Thymus (tissue), 14 donors: ENCODE measurements at places on chromosomes 7 and 10. TPM values are rescaled to one million over a fixed set of nuclear protein-coding genes. Genes with fewer than 3 reads are reported as not detected.

ATOH7 gene
- polyA plus RNA-seq: 0.16 TPM

ACTA2 gene
- polyA plus RNA-seq: 285 TPM

NXPH1 gene
- polyA plus RNA-seq: 0.07 TPM

PPP1R9A gene
- 1.4 TPM for polyA plus RNA-seq

C10orf105 gene
- 0.68 TPM for polyA plus RNA-seq

DNA sequence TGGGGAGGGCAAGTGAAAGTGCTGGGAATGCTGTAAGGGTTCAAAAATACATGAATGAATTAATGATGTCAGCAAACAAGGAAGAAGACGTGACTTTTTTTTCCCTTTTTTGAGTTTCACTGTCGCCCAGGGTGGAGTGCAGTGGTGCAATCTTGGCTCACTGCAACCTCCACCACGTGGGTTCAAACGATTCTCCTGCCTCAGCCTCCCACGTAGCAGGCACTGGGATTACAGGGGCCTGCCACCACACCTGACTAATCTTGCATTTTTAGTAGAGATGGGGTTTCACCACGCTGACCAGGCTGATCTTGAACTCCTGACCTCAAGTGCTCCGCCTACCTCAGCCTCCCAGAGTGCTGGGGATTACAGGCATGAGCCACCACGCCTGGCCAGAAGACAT lies 30.0 kb downstream of the DENND10 start:
- no peak for DNase-seq

DNA sequence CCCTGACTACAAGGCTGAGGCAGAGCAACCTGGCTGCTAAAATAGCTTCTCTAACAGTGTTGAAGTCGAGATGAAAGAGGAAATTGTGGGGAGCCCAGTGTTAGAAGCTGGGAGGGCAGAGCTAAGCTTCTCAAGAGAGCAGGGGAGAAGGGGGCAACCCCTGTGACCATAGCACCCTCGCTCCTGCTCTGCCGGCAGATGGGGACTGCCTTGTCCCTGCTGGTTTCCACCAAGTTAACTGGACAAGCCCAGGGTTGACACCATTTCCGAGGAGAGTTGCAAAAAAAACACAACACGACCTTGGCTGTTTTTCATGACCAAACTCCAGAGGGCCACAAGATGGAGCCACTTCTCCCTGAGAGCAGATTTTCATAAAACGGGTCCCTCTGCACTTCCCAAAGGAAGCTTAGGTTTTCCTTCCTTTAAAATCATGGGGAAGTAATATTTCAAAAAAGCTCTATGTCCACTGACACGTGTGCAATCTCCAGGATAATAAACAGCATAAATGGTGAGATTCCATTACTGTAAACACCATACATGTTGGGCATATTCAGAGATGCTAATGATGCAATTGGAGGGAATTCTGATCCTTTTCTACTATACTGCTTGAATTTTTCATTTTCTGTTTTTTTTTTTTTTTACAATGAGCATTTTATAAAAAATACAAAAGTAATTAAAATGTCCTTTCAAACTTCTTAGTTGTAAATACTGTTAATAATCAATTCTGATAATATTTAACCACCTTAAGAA lies 140.4 kb downstream of the PIP4K2A start:
- DNase-seq: no peak

DNA sequence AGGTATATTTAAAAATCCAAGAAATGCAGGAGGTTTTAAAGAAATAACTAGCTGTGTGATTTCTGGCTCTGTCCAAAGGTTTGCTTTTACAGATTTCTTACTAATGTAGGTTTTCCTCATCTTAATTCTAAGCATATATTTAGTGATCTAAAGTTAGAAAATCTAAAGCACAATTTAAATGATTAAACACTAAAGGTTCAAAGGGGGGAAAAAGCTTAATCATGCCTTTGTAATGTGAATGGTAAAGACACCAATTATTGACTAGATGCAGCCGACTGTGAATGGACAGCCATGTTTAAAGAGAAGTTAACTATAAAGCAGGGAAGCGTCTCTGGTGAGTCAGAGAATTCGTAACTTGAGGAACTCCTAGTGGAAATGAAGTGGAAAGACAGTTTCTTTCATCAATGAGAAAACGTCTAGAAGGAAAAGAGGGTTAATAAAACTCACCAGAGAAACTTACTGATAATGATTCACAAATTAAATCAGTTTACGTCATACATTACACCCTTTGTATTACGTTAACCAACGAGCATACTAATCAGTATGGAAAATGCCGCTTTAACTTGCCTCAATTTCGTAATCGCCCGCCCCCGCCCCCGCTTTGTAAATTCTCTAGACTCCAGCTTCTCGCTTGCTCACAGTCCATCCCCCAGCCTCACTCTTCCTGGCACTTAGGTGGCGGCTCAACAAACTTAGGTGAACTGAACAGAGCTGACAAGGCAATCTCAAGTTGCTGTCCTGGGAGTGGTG lies 1.1 kb upstream of the HBP1 start:
- DNase-seq: peak; percentile 88

GRCh38 chr7:50372923-50373322 lies 68.4 kb downstream of the IKZF1 start:
- DNase-seq: no peak

GRCh38 chr7:147912946-147913638 lies 677.5 kb upstream of the C7orf33 start:
- DNase-seq: no peak

GRCh38 chr7:8214244-8214824 lies 47.6 kb downstream of the ICA1 start:
- DNase-seq: no peak

DNA sequence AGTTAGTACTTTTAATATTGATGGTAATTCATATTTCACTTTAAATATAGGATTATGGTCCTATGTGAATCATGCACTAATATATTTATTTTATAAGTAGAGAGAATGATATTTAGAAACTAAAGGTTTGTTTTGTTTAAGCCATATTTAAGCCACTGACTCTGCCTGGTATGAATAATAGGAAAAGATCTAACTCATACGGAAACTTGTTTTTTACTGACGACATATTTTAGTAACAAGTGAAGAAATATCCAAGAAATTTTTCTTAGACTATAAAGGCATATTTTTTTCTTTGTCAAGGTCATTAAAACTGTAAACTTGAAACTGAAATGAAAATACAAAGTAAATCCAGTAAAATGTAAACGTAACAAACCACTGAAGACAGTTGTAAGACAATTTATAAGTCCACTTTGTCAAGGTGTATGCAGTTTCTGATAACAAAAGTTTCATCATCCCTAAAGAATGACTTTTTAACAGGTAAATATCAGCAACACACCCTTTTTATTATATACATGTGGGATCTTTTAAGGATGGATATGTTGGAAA lies 147.1 kb downstream of the PHF14 start:
- DNase-seq: no peak

GRCh38 chr10:28554952-28555351 lies 22.0 kb downstream of the WAC start:
- DNase-seq: no peak

DNA sequence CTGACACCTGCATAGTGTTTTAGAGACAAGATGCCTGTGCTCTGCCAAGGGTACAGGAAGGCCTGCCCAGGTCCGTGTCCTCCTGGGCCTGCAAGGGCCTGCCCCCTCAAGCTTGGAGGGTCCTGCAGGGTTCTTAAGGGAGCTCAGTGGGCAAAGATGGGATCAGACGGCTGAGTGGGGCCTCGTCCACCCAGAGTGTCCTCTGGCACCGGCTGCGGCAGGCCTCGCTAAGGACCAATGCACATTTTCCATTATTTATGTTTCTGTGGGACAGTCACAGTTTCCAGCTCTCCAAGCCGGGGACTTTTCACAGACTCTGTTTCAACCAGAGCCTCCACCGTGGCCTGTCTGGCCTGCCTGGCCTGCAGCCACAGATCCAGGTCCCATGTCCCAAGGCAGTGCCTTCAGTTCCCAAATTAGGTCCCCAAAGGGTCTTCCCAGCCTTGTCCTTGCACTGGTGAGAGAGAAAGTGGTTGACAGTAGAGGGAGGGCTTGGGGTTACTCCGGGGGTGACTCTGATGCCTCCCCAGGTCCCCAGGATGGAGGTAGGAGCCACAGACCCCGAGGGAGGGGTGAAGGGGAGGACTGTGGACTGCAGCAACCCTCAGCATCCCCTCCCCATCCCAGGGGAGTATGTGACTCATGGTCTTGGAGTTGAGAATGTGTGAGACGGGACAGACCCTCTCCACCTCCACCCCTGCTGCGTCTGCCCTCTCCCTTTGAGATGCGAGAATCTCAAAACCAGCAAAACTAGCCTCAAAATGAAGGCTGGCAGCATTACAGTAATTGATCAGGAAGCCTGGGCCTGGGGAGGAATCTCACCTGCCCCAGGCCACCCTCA lies 14.8 kb downstream of the MYL10 start:
- no peak for DNase-seq

GRCh38 chr7:34928052-34928451 lies 109.2 kb downstream of the DPY19L1 start:
- no peak for DNase-seq

- DNase-seq: no peak
Measured at GRCh38 chr10:2469802-2470201, 597.5 kb upstream of the PFKP start.

GRCh38 chr10:129184196-129184595 lies 282.8 kb upstream of the MGMT start:
- no peak for DNase-seq

GRCh38 chr10:47359101-47359500 lies 10.9 kb downstream of the RBP3 start:
- DNase-seq: no peak

DNA sequence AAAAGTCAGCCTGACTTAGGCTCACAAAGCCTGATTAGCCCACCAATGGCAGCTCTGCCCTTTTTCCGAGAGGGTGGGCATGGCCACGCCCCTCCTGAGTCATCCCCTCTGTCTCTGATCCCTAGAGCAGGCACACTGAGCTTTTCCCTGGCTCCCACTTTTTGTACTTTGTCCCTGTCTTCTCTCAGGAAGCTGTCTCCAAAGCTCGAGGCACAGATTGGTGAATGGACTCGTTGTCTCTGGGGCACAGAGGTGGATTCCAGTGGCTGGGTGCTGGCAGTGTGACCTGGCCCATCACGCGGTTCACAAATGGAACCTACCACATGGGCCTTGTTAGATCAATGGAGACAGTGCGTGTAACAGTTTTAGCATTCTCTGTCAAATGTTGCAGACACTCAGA lies 313.5 kb downstream of the WDR37 start:
- DNase-seq: no peak

DNA sequence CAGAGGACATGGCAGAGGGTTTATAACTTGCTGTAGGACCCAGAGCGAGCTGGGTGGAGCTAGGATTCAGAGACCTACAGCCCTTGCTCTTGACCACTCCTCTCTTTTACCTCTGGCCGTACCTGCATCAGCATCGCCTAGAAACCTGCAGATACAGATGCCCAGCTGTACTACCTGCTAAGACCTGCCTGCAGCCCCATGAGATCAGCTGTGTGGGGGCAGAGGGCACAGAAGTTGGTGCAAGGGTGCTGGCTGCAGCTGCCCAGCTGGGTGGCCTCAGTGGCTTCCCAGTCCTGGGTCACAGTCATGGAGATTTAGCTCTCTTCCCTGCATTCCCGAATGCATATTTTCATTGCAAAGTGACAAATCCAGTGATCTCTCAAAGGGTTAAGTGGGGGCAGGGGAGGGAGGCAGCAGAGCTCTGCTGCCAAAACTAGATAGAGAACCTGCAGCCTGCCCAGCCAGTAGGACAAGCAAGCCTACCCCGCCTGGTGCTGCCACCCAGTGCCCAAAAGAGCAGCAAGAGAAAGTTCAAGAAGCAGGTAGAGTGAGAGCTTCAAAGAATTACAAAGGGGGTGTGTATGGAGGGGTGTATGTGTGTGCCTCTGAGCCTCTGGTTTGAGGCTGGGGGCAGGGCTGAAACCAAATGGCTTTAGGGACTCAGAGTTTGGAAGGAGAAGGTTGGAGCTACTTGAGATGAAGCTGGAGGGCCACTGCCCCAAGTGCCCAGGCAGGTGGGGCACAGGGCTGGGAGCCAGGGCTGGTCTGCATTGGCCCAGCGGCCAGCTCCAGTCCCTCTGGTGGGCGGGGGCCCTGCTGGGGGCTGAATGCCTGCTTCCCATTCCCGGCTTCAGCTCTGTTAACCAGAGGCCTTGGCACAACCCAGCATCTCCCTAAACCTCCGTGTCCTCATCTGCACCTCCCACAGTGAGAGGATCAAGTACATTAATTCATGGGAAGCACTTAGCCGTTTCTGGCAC lies 6.9 kb downstream of the FAM241B start:
- DNase-seq: no peak
